ENCODE measurements at places on chromosomes 1 and 21.

- DNase-seq, result no peak
Measured at GRCh38 chr1:24343412-24344089, 24.4 kb downstream of the GRHL3 start.

DNA sequence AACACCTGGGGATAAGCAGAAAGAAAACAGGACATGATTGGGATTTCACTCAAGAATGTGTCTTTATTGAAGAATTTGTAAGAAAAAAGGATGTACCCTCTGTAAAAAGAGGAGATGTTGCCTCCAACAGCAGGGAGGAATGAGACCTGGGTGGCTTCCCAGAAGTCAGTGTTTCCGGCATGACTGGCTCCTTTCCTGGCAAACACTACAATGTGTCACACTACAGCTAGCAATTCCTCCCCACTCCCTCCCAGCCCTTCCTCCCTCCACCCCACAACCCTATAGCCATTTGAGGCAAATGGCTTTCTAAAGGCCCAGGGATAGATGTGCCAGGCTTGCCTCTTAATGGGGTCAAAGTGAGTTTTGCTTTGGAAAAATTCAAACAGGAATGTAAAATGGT, 11.5 kb upstream of the COL8A2 start:
- DNase-seq, result no peak

DNA sequence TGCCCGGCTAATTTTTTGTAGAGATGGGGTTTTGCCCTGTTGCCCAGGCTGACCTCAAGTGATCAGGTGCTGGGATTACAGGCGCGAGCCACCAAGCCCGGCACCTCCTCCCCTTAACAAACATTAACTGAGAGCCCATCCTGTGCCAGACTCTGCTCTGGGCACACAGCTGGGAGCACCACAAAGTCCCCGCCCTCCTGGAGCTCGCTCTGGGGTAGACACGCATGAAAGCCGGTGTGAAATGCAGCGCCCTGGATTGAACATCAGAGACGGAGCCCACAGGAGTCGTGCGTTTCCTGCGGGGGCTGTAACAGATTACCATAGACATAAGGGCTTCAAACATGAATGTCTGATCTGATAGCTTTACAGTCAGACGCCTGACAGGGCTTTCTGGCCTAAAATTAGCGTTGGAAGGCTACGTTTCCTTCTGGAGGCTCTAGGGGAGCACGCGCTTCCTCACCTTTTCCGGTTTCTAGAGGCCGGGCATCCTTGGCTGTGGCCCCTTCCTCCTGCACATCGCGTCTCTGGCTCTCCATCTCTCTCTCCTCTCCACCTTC, 14.3 kb downstream of the SLC27A3 start:
- no peak for DNase-seq

DNA sequence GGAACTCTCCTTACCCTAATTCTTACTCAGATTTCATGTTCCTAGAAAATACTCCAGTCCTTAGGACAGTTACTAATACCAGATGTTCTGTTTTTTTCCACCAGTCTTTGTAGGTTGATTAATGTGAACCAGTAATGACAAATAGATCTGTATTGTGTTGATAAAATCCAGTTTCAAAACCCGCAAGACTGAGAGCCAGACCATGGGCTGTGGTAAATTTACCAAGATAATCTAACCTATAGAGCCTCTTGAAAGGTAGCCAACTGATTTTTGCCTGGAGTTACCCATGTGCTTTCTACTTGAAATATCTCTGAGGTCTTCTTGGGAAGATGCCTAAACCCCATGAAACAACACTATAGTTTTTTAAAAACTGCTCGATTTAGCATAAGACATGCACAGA, 46.5 kb upstream of the CDC7 start:
- DNase-seq, result no peak

DNA sequence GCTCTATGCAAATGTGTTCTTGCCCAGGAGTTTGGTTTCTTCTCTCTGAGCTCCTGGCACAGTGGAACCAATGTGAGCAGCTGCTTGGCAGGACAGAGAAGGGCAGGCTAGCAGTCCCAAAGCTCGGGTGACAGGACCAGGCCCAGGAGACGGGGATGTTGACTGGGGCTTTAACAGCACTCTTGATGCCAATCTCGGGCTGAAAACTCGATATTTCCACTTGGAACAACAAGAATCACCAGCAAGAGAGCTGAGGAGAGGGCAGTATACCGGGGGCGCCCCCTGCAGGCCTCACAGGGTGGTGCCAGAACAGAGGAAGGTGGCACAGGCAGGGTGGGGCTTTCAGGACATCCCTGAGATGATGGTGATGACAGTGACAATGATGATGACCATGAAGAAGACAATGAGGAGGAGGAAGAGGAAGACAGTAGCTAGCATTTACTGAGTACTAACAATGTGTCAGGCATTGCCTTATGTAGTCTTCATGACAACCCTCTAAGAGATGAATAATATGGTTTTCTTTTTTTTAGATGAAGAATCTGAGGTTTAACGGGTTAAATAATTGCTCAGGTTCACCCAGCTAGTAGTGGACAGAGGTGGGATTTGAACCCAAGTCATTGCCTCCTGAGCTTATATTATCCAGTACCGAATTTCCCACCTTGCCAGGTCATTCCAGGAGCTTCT, 2.7 kb upstream of the KCNJ9 start:
- peak; percentile 71 for DNase-seq

- DNase-seq, result no peak
Measured at GRCh38 chr1:172141341-172141881, 279.1 kb upstream of the C1orf105 start.

GRCh38 chr1:154813300-154813816, 56.7 kb downstream of the KCNN3 start:
- DNase-seq, result peak; percentile 76

All from islet precursor cell (in vitro differentiated cells).